ENCODE measurements at places on chromosomes 5 and 9.

- no peak for DNase-seq
Observed at GRCh38 chr9:11319538-11319937, 706.7 kb upstream of the PTPRD start.

GRCh38 chr5:74632947-74633356 lies 7.6 kb downstream of the ENC1 start:
- DNase-seq = no peak

- no peak for DNase-seq
Observed at GRCh38 chr5:113682497-113683136, 169.1 kb downstream of the YTHDC2 start.

DNA sequence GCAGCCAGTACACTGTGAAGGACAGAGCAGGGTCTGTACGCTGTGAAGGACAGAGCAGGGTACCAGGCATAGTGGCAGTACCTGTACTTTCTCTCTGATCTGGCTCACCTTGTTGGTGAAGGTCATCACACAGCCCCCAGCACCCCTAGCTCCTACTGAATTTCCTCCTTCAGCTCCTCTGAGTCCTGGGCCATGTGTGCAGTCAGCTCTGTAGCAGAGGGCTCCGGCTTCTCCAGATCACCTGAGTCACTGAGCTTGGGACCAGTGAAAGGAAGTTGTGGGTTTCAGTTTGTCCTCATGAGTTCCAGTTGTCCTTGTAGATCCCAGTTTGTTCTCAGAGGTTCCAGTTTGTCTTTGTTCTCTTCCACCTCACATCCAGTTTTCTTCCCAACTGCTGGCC lies 5.5 kb downstream of the NUDT2 start:
- DNase-seq = no peak

DNA sequence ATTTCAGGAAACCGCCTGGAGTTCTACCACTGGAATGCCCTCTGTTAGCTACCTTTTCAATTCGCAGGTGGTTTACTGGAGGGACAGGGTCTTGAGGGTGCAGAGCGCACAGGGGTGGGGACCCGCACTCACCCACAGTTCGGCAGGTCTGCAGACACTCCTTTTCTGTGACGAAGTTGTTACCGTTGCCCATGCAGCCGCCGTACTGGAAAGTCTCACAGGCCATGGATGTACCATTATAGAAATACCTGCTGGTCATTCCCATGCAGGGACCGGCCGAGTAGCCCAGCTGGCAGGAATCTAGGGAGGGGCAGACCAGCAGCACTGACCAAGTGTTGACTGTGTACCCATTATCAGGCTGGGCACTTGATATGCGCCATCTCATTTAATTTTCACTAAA lies 16.8 kb downstream of the AMBP start:
- no peak for DNase-seq

DNA sequence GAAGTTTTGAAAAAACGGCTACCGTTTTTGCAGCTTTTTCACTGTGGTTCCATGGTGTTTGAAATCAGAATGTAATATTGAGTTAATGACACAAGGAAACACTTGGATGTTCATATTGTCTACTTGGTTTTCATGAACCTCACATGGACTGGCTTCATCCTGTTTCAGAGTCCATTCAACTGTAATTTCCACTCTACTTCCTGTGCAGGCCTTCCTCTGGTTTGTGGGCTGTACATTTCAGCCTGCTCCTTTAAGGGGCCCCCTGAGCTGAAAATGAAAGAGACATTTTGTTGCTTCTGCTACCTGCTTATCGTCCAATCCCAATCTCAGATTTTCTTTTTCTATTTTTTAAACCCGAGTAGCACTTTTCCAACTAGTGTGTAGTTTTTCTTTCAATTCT lies 41.8 kb upstream of the CDKN2B start:
- DNase-seq = no peak

- no peak for DNase-seq
Observed at GRCh38 chr9:31251386-31251785, 1133.1 kb upstream of the ACO1 start.

- no peak for DNase-seq
Observed at GRCh38 chr5:179139936-179140235, 79.7 kb downstream of the ZNF354C start.

DNA sequence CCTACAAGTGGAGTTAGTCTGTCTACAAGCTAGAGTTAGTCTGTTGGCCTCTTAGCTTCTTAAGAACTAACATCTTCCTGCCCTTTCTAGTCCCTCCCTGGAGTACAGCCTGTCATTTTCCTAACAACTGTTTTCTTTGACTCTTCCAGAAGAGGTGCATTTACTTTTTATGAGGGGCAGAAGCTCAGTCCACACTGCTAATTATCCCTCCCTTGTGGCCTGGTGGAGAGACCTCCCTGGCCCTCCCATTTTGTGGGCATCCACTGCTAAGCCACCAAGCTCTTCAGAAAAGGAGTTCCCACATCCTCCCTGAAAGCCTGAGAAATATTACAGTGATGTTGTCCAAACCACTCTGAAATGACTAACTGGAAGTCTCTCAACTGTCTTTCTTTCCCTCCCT lies 8.0 kb downstream of the MAP1B start:
- DNase-seq = no peak

- DNase-seq = no peak
Observed at GRCh38 chr5:24161559-24161958, 483.2 kb downstream of the CDH10 start.

GRCh38 chr9:89407070-89407469 lies 88.8 kb downstream of the SECISBP2 start:
- DNase-seq = no peak

DNA sequence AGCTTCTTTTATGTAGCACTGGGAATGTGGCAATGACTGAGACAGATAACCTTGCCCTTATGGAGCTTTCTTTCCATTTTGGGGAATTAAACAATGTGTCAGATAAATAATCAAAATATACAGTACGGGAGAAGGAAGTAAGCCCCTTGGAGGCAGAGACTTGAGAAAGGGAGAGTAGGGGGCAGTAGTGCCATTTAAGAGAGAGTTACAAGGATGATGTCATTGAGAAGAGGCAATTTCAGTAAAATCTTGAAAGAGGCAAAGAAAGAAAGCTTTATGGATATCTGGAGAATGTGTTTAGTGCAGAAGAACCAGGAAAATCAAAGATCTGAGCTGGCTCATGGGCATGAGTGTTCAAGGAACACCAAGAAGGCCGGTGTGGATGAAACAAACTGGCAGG lies 77.3 kb downstream of the KCTD16 start:
- DNase-seq = no peak

DNA sequence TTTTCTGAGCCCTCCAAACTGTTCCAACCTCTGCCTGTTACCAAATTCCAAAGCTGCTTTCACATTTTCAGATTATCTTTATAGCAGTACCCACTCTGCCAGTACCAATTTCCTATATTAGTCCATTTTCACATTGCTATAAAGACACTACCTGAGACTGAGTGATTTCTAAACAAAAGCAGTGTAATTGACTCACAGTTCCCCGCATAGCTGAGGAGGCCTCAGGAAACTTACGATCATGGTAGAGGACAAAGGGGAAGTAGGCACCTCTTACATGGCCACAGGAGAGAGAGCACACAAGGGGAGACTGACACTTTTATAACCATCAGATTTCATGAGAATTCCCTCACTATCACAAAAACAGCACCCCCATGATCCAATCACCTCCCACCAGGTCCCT lies 105.0 kb downstream of the DTWD2 start:
- no peak for DNase-seq

- no peak for DNase-seq
Observed at GRCh38 chr5:775961-776861, 8.3 kb downstream of the ZDHHC11B start.

DNA sequence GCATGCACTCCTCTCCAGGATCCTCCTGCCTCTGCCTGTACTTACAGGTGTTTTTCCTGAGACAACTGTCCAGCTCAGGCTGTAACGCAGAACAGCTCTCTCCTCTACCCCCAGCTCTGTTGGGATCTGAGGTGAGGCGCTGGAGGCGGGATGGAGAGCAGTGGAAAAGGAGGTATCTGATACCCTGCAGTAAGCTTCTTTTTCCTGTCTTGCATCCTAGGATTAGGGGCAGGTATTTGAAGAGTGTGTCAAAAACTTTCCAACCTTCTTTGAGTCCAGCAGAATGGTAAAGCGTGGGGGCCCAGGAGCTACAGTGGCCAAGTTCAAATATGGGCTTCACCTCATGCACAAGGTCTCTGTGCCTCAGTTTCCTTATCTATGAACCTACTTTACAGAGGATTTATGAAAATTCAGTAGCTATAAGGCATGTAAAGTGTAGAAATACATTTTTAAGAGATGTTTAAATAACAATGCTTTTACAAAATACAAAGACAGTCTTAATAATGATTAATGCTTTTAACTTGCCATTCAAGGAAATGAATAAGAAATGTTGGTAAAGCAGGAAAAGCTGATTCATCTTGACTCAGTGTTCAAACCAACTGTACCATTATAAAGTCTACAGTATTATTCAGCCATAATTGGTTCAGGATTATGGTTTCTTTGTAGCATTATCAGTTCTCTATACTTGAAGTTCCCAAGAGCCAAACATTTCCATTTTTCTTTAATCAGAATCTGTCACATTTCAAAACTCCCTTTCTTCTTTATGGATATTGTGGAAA lies 26.1 kb downstream of the MAP1B start:
- no peak for DNase-seq

DNA sequence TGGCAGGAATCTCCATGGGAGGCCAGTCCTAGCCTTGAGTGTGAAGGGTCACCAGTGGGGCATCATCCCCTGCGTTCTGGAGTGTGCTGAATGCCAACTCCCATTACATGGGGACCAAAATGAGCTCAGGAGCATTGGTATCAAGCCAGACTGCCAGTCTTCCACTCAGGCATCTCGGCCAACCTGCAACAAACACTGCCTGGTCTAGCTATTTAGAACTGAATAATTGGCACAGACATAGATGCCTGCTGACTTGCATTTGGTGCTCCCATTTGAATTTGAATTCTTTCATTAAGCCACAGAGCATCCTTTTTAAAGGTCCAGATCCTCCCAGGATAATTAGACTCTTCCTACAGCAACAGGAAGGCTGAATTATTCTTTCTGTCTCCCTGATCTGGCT lies 116.6 kb upstream of the ABCA1 start:
- no peak for DNase-seq

- DNase-seq = no peak
Observed at GRCh38 chr5:135890867-135891266, 4.8 kb downstream of the IL9 start.

- DNase-seq = no peak
Observed at GRCh38 chr5:11905206-11905605, 960 bp upstream of the CTNND2 start.

DNA sequence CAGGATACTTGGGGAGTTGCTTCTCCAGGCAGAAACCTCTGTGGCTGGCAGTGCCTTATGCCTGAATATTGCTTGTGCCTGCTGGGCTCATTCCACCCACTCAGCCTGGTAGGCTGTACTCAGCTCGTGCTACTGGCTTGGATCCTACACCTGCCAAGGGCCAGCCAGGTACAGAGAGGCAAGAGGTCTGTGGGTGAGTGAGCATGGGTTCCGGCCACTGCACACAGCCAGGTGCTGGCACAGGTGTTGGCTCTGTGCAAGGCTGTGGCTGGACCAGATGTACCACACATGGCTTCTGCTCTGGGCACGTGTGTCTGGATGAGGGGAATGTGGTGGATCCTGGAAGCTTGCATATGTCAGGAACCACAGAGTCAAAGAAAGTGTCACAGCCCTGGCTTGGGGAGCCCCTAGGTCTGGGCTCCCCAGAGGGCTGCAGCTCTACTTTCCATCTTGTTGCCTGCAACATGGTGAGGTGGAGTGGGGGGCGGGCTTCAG lies 76.7 kb upstream of the C6 start:
- DNase-seq = no peak

DNA sequence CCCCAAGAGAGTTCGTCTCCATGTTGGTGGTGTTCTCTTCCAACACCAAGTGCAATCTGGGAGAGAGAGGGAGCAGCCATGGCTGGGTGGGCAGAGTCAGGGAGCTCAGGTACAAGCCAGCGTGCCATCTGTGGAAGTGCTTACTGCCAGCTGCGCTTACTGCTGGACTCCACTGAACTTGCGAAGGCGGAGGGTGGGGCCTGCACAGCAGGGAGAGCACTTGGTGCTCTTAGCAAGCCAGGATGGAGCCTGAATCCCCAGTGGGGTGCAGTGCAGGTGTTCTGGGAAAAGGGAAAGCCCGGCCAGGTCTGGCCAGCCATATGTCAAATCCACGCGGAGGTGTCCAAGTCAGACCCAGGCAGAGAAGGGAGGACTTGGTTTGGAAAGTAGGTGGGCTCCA lies 142.0 kb downstream of the FANCC start:
- no peak for DNase-seq
